Muscle of back (tissue), 13 donors: ENCODE measurements at places on chromosomes 2 and 18.

GRCh38 chr2:100071335-100072043 is 70.9 kb downstream of the AFF3 start:
- DNase-seq = no peak

GRCh38 chr2:147171941-147172340 is 672.9 kb upstream of the ACVR2A start:
- no peak for DNase-seq

GRCh38 chr2:10059016-10059351 is 15.6 kb downstream of the KLF11 start:
- no peak for DNase-seq

DNA sequence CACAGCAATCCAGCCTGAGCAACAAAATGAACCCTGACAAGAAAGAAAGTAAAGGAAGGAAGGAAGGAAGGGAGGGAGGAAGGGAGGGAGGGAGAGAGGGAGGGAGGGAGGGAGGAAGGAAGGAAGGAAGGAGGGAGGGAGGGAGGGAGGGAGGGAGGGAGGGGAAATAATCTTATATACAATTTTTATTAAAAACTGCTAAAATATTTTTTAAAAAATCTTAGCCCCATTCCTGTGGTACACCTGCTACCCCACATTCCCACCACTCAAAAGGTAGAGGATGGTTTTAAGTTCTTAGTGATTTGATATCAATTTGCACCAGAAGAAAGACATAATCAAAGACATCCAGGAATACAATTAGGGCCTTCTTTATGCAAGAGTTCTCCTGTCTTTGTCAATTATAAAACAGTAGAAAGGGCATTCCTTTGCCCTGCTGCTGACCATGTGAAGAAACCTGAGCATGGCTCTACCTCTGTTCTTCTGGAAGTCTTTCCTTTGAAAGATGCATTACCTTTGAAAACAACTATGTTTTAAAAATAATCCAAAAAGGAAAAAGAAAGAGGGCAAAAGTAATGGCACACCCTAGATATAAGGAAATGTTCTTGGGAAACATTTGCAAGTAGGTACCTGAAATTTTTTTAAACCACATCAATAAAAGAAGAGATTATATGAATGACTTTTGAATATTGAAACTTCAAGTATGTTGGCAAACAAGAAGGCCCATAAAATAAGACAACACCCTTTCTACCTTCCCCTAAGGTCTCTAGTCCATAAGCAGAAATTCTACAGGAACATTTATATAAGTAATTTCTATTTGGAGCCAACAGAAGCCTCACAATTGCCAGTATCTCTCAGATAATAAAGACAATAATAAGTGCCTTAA is 33.7 kb upstream of the ACVR2A start:
- no peak for DNase-seq

DNA sequence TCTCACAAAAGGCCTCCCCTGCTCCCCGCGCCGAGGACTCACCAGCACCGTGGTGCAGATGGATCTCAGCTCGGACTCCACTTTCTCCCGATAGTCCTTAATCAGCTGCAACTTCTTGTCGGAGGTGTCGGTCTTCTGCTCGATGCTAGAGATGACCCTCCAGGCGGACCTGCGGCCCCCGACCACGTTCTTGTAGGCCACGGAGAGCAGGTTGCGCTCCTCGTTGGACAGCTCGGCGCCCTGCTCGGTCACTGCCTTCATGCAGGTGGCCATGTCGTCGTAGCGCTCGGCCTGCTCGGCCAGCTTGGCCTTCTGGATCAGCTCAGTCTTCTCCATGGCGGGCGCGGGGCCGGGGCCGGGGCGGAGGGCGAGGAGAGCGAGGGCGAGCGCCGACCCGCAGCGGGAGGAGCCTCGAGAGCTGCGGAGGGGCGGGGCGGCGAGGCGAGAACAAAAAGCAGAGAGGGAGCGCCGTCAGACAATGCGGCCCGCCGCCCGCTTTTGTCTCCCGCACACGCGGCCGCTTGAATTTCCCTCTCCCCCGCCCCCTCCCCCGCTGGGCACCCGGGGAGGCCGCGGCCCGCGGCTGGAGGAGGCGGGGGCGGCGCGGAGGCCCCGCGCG is 571 bp downstream of the YWHAQ start:
- peak; percentile 81 for DNase-seq

GRCh38 chr2:131154647-131155046 is 49.5 kb downstream of the PLEKHB2 start:
- no peak for DNase-seq

DNA sequence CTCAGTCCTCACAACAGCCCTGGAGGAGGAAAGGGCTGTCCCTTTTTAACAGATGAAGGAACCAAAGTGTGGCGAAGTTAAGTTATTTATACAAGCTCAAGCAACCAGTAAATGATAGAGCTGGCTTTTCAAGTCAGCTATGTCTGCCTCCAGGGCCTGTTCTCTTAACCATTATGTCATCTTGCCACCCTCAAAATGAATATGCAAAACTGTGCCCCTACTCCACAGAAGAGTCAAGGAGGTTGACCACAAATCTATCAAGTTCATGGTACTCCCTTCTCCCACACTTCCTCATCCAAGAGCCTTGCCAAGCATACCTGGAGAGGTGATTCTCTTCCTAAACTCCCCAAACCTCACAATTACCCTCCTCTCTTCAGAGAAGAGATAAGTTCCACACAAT is 37.3 kb upstream of the CREB1 start:
- no peak for DNase-seq

GRCh38 chr2:177604271-177605065 is 211.9 kb downstream of the AGPS start:
- DNase-seq = peak; percentile 89

GRCh38 chr2:102581911-102582310 is 37.4 kb upstream of the SLC9A2 start:
- no peak for DNase-seq

DNA sequence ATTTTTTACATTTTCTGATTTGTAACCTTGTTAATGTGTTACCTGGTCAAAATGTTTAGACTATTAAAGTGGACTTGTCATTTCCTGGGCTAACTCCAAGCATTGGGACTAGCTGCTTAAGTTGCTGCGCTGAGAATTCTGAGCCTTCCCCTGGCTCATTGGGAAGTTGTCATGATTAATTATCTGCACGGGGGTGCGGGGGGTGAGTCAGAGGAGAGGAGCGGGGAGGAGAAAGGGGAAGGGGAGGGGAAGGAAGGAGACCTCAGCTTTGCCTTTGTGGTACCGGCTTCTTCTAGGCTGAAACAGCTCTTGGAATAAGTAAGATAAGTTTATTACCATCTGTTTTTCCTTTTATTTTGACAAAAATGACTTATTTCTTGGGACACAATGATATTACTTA is 52.9 kb upstream of the APCDD1 start:
- DNase-seq = no peak

- no peak for DNase-seq
Observed at GRCh38 chr2:128714285-128714684, 395.6 kb upstream of the HS6ST1 start.

- no peak for DNase-seq
Observed at GRCh38 chr2:176200971-176201370, 12.5 kb downstream of the HOXD1 start.

- DNase-seq = no peak
Observed at GRCh38 chr2:121128741-121129659, 156.0 kb downstream of the TFCP2L1 start.

DNA sequence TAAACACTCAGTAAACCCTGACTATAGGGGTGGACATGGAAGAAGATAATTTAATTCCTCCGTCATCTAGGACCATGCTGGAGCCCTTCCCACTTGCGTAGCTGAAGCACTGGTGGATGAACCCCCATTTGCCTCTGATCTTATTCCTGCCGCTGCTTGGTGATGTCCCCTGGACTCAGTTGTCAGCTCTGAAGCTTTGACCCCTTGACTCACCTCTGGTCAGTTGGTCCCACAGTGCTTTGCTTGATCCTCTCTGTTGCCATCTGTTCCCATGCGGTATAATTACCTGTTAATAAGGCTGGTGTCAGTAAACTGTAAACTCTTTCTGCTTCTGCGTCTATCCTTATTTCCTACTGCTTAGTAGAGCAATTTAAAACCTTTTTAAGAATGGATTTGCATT is 126.9 kb downstream of the SPTBN1 start:
- DNase-seq = no peak

DNA sequence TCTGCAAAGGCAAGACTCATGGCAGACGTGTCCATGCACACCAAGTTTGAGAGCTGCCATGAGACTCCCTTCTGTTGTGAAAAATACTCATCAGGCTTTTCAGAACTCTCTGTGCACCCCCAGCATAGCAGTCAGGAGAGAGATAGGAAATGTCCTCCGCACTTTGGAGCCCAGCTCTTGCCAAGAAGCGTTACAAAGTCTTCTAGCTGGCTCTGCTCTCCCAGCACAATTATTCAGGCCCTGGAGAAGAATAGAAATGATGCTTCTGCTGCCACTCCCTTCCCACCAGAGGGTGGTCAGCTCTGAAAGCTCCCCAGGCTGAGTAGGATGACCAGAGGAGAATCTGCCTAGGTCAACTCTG is 594.4 kb upstream of the ID2 start:
- no peak for DNase-seq

GRCh38 chr18:79496978-79497637 is 101.4 kb downstream of the NFATC1 start:
- no peak for DNase-seq

DNA sequence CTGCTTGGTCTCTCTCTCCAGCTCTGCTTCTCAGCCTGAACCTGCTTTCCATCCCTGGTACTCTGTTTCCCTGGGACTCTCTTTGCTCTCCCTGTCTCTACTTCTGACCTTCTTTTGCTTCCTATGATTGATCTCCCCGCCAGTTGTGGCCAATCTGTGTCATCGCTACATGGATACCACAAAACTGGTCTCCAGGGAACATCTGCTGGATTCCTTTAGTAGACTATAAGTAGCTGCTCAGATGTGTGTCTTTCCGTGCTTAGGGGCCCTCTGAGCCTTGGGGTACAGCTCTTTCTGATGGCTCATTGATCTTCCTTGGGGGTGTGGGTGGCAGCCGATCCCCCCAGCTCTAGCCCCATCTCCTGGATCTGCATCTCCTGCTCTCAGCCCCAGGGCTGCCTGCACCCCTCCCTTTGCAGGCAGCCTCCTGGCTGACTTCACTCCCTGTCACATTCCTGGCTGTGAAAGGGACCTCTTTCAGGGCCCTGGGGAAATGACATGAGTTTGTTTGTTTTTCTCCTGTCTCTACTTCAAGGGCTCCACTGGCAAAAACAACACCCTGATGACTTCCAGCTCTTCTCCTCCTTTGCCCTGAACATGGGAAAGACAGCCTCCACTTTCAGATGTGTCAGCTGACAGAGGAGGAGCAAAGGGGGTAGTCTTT is 333.7 kb downstream of the CYP26B1 start:
- DNase-seq = no peak

GRCh38 chr18:59517446-59518165 is 158.5 kb upstream of the LMAN1 start:
- peak; percentile 35 for DNase-seq

GRCh38 chr2:26914659-26915310 is 55.7 kb upstream of the MAPRE3 start:
- no peak for DNase-seq

- no peak for DNase-seq
Observed at GRCh38 chr2:219612577-219613286, 14.7 kb upstream of the SLC4A3 start.

DNA sequence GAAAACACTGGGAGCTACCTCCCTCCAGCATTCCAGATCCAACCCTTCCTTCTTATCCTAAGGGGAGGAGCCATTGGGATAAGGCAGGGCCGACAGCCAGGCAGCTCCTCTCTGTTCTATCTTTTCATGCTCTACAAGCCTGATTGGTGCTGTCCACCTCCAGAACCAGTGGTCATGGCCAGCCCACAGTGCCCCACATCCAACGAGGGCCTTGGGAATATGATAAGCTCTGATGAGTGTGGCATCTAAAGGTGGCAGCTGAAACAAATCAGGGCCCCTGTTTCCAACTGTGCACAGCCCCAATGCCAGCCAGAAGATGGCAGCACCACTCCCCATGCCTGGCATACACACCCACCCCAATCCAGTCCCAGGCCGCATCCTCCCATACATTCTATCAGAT is 329.3 kb downstream of the C1D start:
- no peak for DNase-seq

- DNase-seq = peak; percentile 19
Observed at GRCh38 chr18:13387855-13388548, 169.4 kb downstream of the LDLRAD4 start.

GRCh38 chr2:140643761-140644187 is 1487.0 kb downstream of the LRP1B start:
- no peak for DNase-seq

- no peak for DNase-seq
Observed at GRCh38 chr2:219998714-219999227, 371.3 kb downstream of the SLC4A3 start.

- no peak for DNase-seq
Observed at GRCh38 chr2:177721087-177721486, 328.5 kb downstream of the AGPS start.

DNA sequence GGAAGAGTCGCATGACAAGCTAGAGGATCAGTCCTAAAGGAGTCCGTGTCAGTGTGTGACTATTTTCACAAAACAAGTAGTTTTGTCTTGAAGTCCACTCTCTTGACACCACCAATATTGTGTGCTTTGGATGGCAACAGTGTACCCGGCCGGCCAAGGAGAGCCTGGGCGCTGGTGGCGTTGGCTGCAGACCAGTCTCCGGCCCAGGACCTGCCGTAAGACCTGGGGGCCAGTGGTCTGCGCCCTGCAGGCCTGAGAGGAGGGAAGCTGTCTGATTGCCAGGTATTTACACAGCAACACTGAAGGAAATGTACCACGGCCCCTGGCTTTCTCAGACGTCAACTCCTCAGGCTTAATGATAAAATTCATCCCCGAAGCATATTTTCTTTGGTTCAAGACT is 472.4 kb upstream of the SALL3 start:
- DNase-seq = no peak

DNA sequence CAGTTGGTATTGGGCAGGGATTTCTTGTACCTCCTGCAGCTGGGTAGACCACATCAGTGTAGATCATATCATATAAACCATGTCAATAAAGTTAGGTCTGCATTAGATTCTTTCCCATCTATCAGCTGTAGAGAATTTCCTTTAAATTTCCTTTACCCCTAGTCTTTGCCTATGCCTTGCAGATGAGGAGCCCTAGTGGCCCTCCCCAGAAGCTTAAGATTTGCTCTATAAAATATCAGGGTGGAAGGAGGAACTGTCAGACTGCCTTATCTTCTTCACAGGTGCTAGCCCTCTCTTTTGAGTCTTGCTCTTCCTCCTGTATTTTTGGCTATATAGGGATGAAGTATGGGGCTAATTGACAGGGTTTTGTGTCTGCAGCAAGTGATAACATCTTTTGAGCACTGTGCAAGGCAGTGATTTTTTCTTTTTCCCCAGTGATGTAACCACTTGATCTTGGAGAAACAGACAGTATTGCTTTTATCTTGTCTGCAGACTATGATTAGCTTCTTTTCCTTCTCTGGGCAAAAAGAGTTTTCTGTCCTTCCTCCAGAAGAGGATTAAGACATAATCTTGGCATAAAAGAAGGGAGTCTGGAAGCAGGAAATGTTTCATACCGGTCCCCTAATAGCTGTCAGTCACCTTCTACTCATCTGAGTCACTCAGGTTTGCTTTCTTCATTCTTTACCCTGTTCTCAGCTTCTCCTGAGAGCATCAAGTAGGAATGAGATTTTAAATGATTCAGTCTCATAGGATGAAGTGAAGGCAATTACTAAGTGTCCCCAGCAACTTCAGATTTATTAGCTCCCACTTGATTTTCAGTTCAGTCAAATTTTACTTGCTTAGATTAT is 286.4 kb downstream of the CDH19 start:
- DNase-seq = no peak

- DNase-seq = peak; percentile 53
Observed at GRCh38 chr2:203532957-203533658, 2.0 kb downstream of the RAPH1 start.
